Activated CD8-positive, alpha-beta memory T cell treated with anti-CD3 and anti-CD28 coated beads, Interleukin-2, amount 50 U/mL, for 48 hours (primary cell): ENCODE measurements at places on chromosomes 3 and 15.

DNA sequence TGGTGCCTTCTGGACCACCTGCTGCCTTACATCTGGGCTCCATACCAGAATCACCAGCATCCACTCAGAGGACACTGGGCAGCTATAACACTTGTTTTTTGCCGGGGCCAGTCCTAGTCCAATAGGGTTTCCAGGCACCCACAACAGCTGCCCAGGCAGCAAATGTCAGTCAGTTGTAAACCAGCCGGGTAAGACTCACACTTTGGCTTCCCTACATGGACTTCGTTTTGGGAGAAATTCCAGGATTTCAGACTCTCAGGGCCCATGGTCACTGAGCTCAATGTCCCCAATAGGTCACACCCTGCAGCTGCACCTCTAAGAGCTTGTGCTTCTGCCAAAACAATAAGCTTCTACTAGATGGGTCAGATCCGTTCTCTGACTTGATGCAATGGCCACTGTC lies 83.8 kb downstream of the FAM174B start:
- no peak for DNase-seq

DNA sequence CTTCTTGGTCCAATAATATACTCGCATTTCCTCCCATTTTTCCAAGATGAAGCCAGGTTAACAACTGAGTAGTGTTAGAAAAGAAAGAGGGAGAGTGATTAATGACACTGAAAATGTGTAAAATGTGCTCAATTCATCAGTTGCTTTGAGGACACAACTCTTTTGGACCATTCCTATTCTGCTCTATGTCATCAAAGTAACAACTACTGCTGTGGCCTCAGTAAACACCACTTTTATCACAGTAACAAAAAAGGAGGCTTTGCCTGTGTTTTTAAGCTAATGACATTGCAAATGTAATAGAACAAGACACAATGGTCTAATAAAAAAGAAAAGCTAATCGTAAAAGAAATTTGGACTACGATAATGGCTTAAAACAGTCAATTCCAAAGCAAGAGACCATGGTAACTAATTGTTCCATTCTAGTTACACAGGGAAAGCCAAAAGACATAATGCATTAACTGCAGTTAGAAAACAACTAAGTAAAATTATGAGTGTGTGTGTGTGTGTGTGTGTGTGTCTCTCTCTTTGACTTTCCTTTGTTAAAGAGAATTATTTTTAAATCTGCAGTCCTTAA lies 221.1 kb downstream of the MAGI1 start:
- no peak for DNase-seq

DNA sequence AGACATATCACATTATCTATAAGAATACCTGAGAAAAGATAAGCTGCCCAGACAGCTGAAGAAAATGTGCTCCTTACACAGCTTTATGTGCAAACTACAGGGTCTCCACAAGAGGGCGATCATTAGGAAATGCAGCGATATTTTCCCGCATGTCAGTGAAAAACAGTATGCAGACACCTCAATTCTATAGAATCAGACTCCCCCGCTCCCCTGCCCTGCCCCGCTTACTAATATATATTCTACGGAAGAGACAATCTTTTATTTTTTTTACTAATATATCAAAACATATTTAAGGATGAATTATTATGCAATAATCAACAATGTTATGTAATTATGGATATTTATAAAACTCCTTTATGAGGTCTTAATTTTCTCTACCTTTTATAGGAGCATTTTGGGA lies 681.3 kb downstream of the ROBO1 start:
- DNase-seq = no peak

- no peak for DNase-seq
Measured at GRCh38 chr3:176633511-176633910, 563.8 kb downstream of the TBL1XR1 start.

DNA sequence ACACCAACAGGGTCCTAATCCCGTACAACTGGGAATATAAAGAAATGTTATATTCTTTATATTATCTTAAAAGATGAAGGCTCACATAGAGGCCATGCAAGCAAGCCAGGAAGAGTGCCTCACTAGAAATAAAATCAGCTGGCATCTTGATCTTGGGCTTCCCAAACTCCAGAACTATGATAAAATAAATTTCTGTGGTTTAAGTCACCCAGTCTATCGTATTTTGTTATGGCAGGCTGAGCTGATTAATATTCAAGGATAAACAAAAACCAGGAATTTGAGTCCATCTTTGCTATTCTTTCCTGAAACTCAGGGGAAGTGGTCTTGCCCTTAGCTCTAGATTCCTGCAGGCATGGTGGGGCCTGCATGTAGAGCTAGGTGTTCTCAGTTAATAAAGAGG lies 42.7 kb downstream of the ATOSA start:
- no peak for DNase-seq

- no peak for DNase-seq
Measured at GRCh38 chr3:194572944-194573491, 60.2 kb downstream of the TMEM44 start.

DNA sequence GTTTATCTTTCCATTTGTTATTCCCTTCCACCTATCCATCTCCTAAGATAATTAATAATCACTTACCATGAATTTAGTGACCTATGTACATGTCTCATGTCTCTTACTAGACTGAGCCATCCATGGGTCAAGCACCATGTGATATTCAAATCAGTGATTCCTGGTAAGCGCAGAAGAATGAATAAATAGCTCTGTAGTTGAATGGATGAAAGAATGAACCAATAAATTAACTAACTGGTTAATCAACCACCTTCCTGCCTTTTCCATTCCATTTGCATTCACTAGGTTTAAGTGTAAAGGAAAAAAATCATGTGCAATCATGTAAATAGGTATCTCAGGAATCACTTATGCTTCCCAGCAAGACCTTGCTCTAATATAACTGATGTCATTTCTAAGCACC lies 779.5 kb downstream of the NTRK3 start:
- no peak for DNase-seq

DNA sequence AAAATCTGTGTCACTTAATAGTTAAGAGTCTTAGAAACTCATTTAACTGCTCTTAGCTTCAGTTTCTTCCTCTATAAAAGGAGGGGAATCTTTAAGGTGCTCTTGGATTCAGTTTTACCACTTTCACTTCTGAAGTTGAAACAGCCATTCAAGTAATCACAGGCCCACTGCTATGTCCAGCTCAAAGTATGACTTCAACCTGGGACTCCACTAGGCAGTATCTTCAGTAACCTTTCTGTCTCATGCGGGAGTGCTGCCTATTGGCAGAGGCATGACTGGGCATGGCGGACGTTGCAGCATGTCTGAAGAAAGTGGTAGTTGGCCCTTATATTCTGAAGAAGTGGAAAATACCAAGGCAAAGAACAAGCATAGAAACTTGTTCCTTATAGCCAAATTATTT lies 92.3 kb downstream of the DHX30 start:
- no peak for DNase-seq

GRCh38 chr15:99630607-99631131 lies 64.9 kb downstream of the MEF2A start:
- no peak for DNase-seq

DNA sequence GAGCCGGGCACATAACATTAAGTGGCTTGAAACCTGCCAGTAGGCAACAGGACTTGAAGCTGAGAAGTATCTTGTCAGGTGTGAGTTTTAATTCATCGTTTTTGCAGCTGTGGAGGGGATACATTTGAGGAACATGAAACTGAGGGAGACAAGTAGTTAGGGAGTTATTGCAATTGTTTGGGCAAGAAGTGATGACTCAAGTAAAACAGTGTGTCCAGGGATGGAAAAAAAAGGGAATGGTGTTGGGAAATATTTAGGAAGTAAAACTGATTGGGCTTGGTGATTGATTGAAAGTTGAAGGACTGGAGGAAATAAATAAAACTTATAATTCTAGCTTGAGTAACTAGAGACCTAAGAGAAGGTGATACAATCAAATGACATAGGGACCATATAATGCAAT lies 85.5 kb downstream of the NCEH1 start:
- DNase-seq = no peak

GRCh38 chr3:197426121-197426566 lies 127.7 kb upstream of the DLG1 start:
- no peak for DNase-seq

DNA sequence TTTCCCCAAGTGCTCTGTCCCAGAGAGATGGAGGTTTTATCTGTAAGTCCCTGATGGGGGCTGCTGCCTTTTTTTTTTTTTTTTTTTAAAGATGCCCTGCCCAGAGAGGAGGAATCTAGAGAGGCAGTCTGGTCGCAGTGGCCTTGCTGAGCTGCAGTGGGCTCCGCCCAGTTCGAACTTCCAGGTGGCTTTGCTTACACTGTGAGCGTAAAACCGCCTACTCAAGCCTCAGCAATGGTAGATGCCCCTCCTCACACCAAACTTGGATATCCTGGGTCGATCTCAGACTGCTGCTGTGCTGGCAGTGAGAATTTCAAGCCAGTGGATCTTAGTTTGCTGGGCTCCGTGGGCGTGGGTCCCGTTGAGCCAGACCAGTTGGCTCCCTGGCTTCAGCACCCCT lies 51.6 kb downstream of the SLC2A2 start:
- no peak for DNase-seq

- no peak for DNase-seq
Measured at GRCh38 chr3:134462331-134462941, 23.3 kb downstream of the ANAPC13 start.

DNA sequence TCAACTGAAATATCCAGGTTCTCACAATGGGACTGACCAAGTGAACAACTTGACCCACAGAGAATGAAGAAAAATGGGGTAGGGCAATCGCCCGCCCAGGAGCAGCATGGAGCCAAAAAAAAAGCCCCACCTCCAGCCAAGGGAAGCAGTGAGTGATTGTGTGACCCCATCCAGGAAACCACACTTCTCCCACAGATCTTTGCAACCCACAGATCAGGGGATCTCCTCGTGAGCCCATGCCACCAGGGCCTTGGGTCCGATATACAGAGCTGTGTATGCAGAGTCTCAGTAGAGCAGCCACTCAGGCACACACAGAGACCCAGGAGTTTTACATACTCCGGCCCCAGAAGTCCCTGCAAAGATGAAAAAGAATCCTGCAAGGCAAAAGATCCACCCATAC lies 35.7 kb downstream of the PYGO1 start:
- no peak for DNase-seq

- DNase-seq = no peak
Measured at GRCh38 chr3:4629095-4630007, 136.2 kb downstream of the ITPR1 start.
